SK-N-MC (cell line): ENCODE measurements at places on chromosomes 12 and 14.

GRCh38 chr12:89939522-89940215 lies 231.0 kb upstream of the ATP2B1 start:
- DNase-seq = no peak

DNA sequence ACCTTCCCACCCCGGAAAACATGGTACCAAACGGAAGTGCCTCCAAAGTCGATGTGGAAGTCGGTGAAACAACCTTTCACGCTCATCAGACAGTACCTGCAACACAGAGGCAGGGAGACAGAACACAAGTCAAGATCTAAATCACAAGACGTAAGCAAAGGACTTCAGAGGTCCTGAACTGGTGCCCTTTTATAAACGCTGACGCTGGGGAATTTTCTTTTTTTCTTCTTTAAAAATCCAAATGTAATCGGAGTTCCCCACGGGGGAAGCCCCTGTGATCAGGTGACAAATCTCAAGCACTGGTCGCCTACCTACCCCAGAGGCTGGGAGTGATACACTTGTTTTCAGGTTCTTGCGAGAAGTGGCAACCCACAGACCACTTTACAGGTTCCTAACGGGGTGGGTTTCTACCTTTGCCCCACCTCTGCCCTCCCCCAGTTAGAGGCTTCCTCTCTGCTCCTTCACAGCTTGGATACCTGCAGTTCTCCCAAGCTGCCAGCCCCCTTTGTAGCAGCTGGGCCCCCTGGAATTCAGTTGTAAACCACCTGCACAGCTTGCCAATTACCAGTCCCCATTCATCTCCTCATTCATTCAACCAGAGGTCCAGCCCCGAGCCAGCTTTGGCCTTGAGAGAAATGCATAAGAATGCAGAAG lies 46.2 kb downstream of the KDM2B start:
- DNase-seq = no peak

DNA sequence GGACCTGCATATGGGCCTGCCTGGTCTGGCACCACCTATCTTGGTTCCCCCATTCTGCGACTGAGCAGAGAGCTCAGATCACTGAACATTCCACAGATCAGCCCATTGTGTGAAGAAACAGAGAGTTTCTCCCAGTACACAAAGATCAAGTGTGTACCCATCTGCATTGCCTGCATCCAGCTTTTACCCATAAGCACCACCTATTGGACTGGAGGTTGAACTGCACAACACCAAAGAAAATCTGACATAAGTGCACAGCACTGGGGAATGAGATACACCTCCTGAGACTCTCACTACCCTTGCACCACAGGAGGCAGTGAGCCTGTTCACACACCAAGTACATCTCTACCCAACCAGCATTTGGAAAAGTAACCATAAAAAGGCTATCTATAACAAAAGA lies 362.6 kb upstream of the CLEC14A start:
- no peak for DNase-seq

- DNase-seq = no peak
Observed at GRCh38 chr14:28671425-28671824, 95.2 kb upstream of the FOXG1 start.

GRCh38 chr12:130981074-130981742 lies 27.5 kb downstream of the ADGRD1 start:
- DNase-seq = no peak

GRCh38 chr12:106629797-106630659 lies 47.2 kb downstream of the RFX4 start:
- no peak for DNase-seq

GRCh38 chr12:128387811-128388422 lies 120.9 kb downstream of the TMEM132C start:
- DNase-seq = no peak

DNA sequence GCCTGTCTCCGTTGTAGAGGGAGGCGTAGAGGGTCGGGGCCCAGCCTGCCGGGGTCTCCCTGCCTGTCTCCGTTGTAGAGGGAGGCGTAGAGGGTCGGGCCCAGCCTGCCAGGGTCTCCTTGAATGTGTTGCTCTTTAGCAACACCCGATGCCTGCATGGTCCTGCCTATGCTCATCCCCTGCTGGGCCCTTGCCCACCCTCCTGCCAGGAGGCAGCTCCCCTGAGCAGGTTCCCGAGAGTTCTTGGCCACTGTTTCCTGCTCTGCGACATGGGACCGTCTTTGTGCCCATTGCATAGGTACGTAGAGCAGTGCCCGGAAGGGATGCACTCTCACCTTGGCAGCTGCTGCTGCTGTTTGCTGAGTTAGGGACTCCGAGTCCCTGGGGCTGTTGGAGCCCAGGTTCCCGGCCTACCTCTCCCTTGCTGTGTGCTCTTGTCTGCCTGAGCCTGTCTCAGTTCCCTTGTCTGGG lies 3.3 kb downstream of the KIF26A start:
- no peak for DNase-seq

GRCh38 chr12:6839482-6840201 lies 1.1 kb upstream of the GNB3 start:
- no peak for DNase-seq

DNA sequence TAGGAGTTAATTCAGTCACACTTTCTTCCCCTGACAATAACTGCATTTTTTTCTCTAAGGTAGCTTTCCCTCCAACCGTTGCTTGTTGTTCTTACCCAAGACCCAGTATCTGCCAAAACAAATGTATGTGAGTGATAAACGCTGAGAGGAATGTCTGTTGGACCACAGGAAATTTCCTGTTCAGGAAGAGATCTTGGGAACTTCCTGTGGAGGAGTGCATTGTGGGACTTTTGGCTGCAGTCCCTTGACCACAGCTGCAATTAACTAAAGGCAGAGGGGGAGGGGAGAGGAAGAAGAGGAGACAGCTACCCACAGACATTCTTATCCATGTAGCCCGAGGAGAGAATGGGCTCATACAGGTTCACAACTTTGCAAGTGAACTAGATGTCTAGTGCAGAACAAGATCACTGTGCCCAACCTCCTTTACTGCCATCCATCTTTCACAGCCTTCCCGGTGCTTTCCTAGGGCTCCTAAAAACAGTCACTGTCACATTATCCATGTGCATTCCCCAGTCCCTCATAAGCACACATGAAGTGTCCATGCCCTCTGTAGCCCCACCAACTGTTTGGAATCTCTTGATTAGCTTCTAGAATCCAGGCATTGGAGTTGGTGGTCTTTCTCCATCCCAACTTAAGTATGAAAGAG lies 149.5 kb downstream of the ETV6 start:
- DNase-seq = peak; percentile 89

GRCh38 chr12:40566271-40566670 lies 126.0 kb upstream of the CNTN1 start:
- no peak for DNase-seq

GRCh38 chr14:98840091-98840490 lies 431.9 kb downstream of the BCL11B start:
- DNase-seq = no peak

- no peak for DNase-seq
Observed at GRCh38 chr12:112149596-112149995, 24.2 kb downstream of the TRAFD1 start.

GRCh38 chr12:49533331-49533730 lies 5.5 kb upstream of the KCNH3 start:
- DNase-seq = no peak

DNA sequence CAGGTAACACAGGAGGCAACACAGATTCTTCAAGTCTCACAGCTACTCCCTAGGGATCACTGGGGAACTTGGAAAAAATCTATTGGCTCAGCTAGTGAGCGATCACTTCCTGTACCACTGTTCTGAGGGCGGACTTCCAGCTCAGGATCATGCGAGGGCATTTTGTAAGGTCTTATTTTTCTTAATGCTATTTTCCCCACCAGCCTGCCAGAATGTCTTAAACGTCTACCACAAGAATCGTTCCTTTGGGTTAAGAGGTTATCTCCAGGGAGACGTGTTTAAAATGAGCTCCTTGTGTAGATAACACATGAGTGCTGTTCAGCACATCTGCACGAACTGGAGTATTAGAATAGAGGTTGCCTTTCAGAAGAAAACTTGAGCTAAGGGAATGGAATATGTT lies 162.6 kb downstream of the ETNK1 start:
- DNase-seq = no peak

DNA sequence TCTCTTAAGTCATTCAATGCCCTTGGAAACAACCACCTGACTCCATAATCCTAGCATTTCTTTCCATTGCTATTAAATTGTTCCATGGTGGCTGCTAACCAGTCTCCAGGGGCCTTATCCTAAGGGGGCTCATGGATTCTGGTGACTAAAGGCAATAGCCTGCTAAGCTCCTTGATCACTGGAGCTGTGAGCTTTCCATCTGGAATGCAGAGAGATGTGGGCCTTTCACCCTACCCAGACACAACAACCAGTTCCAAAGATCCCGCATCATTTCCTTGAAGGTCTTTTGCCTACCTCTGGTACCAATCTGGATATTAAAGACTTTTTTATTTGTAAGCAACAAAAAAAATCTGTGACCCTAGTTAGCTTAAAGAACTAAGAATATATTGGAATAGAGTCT lies 32.9 kb downstream of the NDUFA12 start:
- DNase-seq = no peak

DNA sequence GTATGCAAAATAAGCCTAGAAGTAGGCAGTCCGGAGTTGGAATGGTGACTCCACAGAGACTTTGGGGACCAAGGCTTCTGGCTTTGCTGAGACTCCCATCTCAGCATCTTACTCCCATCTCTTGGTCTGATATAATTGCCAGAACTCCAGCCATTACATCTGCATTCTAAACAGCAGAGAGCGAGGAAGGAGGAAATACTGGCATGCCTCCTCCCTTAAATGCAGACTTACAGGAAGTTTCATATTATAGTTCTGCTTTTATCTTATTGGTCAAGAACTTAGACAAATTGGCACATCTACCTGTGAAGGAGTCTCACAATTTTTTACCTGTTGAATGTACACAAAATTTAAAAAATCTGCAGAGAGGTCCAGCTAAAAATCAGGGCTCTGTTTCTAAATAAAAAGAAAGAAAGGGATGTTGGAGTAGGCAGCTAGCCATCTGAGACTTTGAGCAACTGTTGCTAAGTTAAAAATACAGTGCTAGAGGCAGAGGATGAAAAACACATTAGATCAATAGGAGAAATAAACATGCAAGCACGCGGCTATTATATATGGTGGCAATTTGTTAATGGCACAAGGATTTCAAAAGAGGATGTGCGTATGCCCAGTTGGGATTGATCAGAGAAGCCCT lies 209.9 kb upstream of the HMGA2 start:
- no peak for DNase-seq

DNA sequence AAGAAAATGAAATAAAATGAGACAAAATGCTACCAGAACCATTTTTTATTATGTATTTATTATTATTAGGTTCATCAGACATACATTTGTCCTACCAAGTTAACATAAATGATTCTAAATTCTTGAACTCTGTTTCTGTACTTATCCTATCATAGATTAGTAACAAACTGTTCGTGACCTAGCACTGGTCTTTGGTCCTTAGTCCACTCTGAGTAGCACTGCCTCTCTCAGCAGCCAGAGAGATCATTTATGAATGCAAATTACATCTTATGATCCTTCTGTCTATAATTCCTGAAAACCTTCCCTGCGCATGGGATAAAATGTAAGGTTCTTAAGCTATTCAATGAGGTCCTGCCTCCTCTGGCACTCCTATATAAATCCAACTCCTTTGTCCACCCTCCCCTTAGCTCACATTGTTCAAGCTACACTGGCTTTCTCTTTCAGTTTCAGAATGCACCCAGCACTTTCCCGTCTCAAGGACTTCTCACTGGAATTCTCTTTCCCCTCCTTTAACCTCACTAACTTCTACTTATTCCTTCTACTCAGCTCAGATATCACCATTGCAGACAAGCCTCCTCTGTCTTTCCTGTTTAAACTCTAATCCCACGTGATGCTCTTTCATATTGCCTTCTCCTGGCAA lies 17.1 kb downstream of the PDZRN4 start:
- DNase-seq = no peak

DNA sequence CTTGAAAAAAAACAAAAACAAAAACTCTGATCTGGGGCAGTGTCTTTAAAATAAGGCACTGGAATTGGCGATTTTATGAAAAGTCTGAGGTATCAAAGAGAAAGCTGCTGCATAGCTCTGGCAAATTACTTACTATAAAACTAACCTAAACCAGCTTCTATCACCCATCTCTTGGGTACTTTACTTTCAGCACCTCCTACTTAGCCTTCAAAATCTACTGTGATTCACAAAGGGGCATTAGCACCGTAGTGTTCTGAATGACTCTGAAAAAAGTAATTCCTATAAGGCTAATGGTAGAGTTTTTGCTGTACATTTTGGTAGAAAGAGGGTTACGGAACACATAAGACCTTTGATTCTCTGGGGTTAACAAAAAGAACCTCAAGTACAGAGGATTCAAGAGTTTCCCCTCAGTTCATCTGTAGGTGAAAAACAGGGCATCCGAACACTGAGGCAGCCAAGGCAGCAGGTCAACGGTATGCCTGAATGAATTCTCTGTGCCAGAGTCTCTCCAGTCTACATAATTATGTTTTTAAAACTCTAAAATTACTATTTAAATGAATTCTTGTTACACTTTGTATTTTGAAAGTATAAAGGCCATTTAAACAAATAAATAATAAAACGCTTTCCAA lies 101.5 kb downstream of the ELK3 start:
- DNase-seq = no peak

DNA sequence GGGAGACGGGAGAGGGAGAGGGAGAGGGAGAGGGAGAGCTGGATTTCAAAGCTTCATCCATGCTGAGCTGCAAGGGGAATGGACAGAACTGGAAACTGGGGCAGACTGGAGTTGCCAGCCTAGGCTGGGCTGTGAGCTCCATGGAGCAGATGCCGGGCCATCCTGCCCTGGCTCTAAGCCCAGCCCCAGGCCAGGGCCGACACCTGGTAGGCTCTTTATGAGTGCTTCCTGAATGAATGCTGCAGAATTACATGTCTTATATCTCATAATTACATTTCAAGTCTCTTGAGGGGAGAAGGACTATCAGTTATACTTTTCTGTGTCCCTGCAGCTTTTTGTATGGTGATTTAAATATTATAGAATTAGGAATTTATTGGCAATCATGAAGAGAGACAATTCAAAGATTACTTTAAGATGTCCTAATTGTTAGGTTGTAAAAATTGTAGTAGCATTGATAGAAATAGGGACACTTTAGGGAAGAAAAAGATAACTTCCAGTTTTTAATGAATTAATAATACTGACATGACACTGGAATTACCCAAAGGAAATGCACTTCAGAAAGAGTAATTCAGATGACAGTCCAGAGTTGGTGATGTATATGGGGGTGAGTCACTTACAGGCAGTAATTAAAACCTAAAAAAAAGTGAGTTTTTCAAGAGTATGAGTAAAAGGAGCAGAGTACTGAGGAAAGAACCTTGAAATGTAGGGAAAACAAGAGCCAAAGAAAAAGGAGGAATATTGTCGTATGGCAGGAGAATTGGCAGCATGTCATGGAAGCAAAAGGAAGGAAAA lies 29.0 kb downstream of the SCYL2 start:
- DNase-seq = no peak

- no peak for DNase-seq
Observed at GRCh38 chr12:12331244-12331771, 18.7 kb downstream of the MANSC1 start.
